ENCODE measurements at places on chromosomes 13 and 19.

GRCh38 chr19:33232656-33233055 is 7.0 kb upstream of the SLC7A10 start:
- DNase-seq = no peak

- DNase-seq = no peak
Measured at GRCh38 chr13:113836768-113837559, 26.9 kb downstream of the GAS6 start.

DNA sequence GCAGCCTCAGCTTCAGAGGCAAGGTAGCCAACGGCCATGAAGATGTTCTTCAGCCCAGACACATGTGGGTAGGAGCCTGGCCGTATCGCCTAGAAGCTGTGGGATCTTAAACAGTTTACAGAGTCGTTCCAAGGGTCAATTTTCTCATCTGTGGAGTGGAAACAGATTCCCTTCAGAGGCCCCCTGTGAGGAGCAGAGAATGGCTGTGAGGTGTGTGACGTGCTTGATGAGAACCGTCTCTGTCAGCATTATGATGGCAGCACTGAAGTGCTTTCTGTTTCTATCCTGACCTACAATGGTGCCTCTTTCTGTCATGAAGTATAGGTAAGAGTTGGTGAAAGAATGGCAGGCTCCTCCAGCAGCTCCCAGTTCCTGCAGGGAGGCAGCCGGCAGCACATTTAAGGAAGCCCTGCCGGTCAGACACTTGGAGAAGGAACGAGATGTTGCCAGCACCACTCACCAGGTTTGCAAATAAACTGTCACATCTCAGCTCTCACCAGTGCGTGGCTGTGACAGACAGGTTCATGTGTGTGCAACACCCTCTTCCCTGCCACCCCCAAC is 277.3 kb downstream of the FOXO1 start:
- DNase-seq = no peak

DNA sequence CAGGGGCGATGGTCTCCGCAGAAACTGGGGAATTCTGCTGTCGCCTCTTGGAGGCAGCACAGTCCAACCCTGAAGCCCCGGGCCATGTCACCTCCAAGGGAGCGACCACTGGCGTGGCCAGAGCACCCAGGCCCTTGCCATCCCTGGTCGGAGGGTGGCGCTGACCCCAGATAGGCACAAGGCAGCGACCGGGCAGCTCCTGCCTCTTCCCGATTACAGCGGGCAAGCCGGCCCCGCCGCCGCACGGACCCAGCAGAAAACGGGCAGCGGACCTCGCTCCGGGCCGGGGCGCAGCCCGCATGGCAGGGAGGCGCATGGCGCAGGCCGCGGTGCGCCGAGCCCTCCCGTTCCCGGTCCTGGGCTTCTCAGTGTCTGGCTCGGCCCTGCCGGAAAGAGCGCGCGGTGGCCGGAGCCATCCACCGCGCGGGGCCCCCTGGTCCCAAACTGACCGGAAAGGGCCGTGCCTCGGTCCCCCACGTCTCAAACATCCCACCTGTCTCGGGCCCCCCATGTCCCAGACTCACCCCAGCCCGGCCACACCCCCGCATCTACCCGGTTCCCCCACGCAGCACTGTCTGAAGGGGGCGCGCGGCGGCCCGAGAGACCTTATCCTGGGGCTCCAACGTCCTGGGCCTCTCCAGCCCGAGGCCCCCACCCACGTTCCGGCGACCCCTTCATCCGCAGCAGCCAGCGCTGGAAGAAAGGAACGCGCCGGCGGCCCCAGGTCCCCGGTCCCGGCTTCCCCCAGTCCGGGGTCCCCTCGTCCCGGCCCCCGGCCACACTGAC is 727 bp downstream of the CERS1 start:
- no peak for DNase-seq

DNA sequence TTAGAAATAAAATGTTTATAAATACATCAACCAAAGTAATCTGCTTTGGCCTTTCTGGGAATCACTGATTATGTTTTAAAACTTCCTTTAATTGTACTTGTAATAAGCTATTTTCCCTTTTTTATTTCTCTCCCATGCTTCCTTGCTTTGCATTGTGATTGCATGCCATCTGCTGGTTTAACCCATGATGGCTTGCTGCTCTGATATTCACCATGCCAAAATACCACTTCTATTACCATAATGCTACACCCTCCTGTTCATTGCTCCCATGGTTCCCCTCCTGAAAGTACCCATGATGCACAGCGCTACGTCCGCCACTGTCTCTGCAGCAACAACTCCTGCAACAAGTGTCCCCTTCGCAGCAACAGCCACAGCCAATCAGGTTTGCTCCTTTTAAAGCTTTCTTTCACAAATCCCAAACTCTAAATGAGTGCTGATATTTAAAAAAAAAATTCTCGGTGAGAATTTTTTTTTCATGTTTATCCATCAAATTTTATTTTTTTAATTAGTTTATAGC is 67.7 kb upstream of the RAP2A start:
- DNase-seq = no peak

DNA sequence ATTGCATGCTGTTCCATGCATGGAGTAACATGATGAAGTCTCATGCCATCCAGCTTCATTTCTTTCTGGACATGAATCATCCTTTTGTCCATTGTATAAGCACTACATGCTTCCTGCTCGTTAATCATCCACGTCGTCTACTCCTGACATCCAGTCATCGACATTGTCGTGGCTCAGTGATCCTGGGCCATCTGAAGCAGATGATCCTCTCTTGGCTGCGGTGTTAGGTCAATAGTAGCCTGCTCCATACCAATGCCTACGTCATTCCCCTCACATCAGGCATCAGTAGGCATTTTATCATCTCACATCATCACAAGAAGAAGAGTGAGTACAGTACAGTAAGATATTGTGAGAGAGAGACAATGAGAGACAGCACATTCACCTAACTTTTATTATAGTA is 7.9 kb upstream of the MYO16 start:
- no peak for DNase-seq

DNA sequence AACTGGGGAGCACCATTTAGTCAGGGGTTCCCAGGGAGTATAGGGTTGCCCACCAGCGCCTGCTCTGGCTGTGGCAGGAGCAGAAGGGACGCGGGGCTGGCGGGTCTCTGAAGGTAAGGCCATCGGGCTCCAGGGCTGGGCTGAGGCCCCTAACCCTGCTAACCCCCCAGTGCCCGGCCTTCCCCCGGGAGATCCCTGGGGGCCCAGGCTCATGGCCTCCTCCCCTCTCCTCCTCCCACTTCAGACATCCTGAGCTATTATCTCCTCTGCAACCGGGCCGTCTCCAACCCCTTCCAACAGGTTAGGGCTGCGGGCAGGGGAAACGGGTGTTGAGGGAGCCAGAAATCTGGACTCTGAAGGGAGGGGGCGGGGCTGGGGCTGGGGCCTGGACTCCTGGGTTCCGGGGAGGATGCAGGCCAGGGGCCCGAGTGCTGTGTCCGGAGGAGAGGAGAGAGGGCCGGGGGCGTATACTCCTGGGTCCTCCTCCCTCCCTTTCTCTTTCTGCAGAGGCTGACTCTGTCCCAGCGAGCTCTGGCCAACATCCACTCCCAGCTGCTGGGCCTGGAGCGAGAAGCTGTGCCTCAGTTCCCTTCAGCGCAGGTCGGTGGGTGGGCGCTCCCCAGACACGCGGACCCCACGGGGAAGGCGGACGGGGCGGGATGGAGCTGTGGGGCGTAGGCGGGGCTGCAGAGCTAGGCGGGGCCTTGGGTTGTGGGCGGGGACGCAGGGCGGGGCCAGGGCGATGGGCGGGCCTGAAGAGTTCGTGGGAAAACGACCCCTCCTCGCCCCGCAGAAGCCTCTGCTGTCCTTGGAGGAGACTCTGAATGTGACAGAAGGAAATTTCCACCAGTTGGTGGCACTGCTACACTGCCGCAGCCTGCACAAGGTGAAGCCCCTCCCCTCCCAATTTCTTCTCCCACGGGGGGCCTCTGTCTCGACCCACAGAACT is 15.3 kb downstream of the TTYH1 start:
- DNase-seq = peak; percentile 2

All from NCI-H187 (cell line).